ENCODE measurements at places on chromosomes 5 and 9.

GRCh38 chr9:34633851-34634550, 3.6 kb downstream of the SIGMAR1 start:
- peak; percentile 62 for DNase-seq

DNA sequence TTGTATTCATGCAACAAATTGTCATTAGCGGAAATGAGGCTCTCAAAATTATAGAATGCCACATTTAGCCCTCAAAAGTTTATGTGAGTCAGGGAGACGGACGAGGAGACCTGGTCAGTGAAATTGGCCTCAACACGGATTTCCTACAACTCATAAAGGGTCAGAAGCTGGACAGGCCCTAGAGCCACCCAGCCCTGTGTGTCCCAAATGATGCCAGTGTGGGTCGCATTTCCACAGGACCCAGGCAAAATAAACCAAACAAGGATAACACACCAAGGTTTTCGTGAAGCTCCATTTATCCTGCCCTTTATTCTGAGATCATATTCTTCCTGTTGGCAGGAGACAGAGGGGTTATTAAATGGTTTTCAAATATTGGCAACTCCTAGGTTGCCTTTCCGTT, 72.0 kb upstream of the COL5A1 start:
- DNase-seq: no peak

- no peak for DNase-seq
Measured at GRCh38 chr9:117783828-117784227, 79.6 kb downstream of the TLR4 start.

GRCh38 chr5:144356489-144356888, 185.8 kb downstream of the KCTD16 start:
- DNase-seq: no peak

GRCh38 chr5:103561685-103562452, 720 bp downstream of the NUDT12 start:
- no peak for DNase-seq
